ENCODE measurements at places on chromosomes 6 and 20.
A peak's percentile ranks its signal among the peaks of the same experiment; 100 is the strongest.

- no peak for DNase-seq
Observed at GRCh38 chr20:11642866-11643265, 274.8 kb upstream of the BTBD3 start.

GRCh38 chr6:148343047-148343782, 577 bp downstream of the SASH1 start:
- DNase-seq: no peak

- no peak for DNase-seq
Observed at GRCh38 chr6:82624251-82624650, 260.6 kb downstream of the TPBG start.

- DNase-seq: no peak
Observed at GRCh38 chr20:58100731-58101356, 127.6 kb downstream of the ANKRD60 start.

- peak; percentile 40 for DNase-seq
Observed at GRCh38 chr6:6661684-6662083, 73.2 kb downstream of the LY86 start.

DNA sequence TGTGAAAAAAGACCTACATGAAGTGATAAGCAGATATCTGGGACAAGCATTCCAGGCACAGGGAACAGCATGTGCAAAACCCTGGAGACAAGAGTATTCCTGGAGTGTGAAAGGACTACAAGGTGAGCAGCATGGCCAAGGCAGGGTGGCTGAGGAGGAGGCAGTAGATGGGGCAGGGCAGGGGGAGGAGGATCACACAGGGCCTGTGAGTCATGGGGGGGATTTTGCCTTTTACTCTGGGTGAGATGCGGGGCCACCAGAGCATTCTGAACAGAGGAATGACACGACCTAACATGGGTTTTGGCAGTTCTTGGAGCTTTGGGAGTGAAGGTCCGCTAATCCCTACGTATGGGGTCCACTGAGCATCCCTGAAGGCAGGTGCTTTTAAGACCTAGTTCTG, 69.8 kb upstream of the CCN6 start:
- DNase-seq: no peak

- DNase-seq: no peak
Observed at GRCh38 chr20:38590676-38591473, 9.9 kb downstream of the ADIG start.

DNA sequence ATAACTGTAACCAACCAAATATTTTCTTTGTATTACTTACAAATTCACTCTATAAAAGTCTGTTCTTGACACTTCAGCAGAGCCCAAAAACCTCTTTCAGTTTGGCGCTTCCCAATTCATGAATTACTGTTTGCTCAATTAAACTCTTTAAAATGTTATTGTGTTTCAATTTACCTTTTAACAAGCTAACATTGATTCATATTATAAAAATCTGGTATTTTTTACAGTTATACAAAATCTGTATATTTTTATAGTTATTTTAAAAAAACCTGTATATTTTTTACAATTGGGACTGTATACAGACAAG, 75.3 kb upstream of the E2F3 start:
- DNase-seq: no peak

DNA sequence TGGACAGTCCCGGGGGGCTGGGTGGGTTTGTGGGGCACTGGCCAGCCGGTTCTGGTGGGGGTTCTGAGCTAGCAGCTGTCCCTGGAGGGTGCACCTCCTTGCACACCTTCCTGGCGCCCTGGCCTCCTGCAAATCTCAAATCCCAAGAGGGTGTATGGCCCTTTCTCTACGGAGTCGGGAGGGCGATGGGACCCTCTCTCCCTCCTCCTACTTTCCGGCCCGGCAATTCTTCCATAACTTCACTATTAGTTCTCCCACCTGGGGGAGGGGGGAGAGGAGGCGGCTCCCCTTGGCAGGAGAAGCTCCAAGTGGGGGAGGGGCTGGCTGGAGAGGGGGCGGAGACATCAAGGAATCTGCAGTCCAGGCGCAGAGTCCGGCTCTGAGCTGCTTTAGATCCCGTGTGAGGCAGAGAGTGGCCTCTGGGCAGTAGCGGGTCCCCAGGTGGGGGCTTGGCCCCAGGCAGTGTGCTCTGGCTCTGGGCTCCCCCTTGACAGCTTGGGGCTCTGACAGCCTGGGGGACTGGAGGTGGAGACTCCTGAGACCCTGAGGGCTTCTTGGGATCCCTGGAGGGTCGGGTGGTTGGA, 1.4 kb upstream of the LAMA5 start:
- no peak for DNase-seq

All from GDM1 (cell line).